ENCODE measurements at places on chromosomes 16 and 17.

- no peak for DNase-seq
Measured at GRCh38 chr16:86088816-86089215, 189.9 kb downstream of the IRF8 start.

- DNase-seq = no peak
Measured at GRCh38 chr17:39738568-39738901, 797 bp downstream of the GRB7 start.

GRCh38 chr16:71732587-71732986 lies 8.1 kb upstream of the PHLPP2 start:
- DNase-seq = no peak

DNA sequence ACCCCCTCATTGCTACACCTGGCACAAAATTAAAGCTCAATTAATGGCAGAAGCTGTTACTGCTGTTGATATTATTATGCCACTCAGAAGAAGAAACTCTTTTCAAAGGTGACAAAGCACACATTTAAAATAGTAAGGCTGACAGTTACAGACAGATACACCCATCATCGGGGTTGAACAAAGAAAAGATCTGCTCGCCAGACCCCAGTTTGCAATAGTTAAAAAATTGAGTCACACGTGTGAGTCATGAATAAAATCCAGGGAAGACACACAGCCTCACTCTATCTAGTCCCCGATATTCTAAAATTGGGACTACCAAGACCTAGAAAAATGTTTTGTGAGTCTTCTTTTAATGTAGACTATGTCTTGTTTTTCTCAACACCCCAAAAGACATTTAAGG lies 330.0 kb upstream of the SOX9 start:
- DNase-seq = no peak

DNA sequence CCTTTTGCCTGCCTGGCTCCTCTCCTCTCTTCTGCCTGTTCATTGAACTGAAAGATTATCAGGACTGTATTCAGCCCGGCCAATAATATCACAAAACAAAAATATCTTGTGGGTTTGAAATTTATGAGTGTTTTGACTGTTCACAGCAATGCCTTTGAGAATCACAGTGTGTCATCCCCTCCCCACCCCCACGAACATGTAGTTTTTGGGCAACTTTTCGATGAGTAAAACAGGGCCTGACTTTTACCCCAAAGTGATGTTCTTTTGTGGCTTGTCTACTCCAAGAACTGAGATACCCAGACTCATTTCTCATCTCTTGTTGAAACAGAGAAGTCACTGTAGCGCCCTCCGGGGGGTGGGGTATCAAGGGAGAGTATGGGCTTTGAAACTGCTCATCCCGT lies 675.7 kb downstream of the WWOX start:
- no peak for DNase-seq

GRCh38 chr17:75459590-75460267 lies 3.3 kb downstream of the TMEM94 start:
- no peak for DNase-seq

DNA sequence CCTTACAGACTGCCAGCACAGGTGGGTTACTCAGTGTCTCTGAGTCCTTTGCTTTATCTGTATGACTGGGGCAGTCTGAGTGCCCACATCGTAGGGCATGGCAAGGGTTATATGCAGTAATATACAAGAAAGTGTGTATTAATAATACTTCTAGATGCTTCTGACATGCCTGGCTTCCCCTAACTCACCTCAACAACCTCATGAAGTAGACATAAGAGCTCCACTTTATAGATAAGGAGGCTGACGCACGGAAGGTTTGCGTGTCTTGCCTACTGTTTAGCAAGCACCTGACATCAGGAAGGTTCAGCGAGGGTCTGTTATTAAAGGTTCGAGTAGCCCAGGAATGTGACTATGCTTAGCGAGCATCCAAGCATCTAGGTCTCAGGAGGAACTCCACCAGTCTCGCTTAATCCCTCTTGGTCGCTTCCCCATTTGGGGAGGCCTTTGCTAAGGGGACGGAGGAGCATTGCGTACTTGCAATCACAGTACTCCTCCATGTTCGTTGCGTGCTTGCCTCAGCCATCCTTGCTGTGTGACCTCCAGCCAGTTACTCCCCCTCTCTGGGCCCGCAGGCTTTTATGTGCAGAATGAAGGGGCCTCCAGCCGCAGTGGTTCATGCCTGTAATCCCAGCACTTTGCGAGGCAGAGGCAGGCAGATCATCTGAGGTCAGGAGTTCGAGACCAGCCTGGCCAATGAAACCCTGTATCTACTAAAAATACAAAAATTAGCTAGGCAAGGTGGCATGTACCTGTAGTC lies 1.6 kb downstream of the KCNG4 start:
- no peak for DNase-seq

GRCh38 chr16:54796211-54796610 lies 134.5 kb upstream of the IRX5 start:
- no peak for DNase-seq

GRCh38 chr17:38582069-38582468 lies 23.7 kb downstream of the SRCIN1 start:
- no peak for DNase-seq

- DNase-seq = no peak
Measured at GRCh38 chr17:40345161-40345993, 19.2 kb downstream of the GJD3 start.

DNA sequence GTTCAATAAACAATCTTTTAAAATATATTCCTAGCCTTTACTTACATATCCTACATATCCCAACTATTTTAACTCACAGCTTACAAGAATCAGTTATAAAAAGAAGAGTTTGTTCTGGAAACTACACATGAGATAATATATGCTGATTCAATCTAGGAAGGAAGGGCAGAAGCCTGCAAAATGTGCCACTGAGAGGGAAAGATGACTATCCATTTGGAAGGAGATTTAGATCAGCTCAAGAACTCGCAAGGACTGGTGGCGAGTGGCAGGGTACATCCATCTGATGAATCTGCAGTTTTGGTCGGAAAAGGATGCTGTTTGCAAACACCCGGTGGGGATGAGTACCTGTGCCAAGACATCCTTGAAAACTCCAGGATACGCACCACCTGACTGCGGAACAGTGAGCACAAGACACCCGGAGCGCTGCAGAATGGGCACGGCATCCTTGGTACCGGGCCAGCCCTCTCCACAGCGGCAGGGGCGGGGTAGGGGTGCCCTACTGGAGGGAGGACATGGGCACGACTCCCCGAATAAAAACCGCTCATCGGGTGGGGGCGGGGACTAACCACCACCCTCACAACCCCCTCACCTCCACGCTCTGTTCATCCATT lies 723 bp downstream of the TRIM37 start:
- no peak for DNase-seq

DNA sequence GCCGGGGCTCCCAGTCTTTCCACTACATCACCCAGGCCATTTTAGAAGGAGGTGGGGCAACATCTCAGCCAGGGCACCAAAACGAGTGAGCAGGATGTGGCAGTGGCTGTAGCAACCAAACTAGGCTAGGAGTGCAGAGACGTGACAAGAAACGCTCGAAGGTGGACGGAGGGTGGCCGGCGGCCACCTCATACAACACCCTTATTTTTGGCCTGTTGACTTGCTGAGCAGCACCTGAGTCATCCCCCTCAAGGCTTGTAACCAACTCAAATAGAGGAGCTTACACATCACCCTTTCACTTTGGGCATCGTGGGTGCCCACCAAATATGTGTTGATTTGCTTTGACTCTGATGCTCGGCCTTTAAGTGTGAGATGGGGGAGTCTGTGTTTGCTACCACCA lies 23.7 kb upstream of the SOX9 start:
- no peak for DNase-seq

GRCh38 chr17:77274096-77274845 lies 133.5 kb downstream of the SEC14L1 start:
- DNase-seq = no peak

- DNase-seq = no peak
Measured at GRCh38 chr17:71849783-71850768, 270.7 kb upstream of the SOX9 start.

DNA sequence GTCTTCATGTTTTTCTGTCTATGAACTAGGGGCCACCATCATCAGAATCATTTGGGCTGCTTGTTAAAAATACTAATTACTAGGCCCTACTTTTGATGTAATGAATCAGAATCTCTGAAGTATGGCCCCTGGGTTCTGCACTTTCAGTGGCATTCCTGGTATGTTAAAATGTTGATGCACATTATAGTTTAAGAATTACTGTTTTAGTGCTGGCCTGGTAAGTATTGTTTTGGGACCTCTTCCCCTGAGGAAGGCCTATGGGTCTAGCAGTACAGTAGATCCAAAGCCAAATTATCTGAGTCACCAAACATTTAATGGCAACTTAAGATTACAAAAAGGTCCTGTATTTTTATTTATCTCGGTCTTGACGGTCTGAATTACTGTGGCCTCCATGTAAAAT lies 58.8 kb downstream of the AP2B1 start:
- no peak for DNase-seq

DNA sequence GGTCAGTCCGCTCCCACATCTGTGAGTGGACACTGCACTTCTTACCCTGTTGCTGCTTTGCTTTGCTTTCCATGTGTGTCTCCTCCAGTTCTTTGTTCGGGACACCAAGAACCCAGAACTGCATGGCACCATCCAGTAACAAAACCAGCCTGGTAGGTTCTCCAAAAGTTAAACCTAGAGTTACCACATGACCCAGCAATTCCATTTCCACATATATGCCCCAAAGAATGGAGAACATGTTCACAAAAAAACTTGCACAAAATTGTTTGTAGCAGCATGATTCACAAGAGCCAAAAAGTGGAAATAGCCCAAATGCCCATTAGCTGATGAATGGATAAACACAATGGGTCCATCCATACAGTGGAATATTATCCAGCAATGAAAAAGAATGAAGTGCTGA lies 10.3 kb upstream of the CCL22 start:
- no peak for DNase-seq

DNA sequence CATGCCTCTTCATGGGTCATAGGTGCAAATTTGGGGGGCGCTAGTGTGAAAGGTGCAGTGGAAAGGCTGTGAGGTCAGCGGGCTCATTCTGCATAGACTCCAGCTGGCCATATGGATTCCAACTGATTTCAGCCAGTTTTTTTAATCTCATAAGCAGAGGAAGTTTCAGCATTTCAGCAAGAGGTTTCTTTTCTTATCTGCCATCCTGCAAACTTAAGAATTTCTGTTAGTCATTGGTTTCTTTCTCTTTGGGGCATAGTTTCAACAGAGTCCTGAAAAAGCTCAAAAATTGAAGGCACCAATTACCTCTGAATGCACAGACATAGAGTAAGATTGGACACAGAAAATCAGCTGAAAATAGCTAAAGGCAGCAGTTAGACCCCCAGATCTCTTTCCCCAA lies 16.2 kb upstream of the ALOX15 start:
- DNase-seq = no peak

DNA sequence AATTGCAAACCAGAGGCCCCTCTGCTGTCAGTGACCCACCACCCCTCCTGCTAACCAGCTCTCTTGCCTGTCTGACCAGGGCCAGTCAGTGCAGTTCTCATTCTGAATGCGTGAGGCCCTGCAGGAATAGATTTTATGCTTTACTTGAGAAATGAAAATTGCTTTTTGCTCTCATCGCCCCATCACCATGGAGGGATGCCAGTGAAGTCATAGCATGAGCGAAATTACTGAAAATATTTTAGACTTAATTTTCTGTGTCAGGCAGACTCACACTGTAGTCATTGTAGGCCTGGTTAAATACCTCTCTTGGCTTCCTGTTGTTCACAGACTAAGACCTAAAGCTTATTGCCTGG lies 490.5 kb upstream of the CDH5 start:
- no peak for DNase-seq

- no peak for DNase-seq
Measured at GRCh38 chr17:34486761-34487160, 92.6 kb upstream of the TMEM132E start.

DNA sequence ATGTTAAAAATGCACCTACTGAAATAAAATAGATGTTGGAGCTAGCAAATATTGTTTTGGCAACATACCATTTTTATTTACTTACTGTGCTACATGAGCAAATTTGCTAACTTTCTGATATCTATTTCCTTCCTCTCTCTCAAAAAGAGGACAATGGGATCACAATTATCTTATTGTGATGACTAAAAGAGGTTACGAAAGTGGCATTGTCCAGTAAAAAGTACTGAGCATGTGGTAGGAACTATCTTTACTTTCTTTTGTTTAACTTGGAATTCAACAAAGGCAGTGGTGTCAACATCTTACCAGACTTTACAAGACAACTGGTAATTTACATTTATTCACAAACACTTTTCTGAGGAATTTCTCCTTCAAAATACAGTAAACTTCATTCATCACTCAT lies 1542.6 kb upstream of the CDH8 start:
- no peak for DNase-seq

GRCh38 chr16:23521037-23521743 lies 10.9 kb upstream of the GGA2 start:
- DNase-seq = no peak

GRCh38 chr17:63425483-63425882 lies 20.6 kb downstream of the CYB561 start:
- no peak for DNase-seq

GRCh38 chr17:60248618-60249289 lies 99.0 kb downstream of the CA4 start:
- DNase-seq = no peak

- DNase-seq = no peak
Measured at GRCh38 chr17:59828478-59828760, 64.3 kb downstream of the TUBD1 start.

DNA sequence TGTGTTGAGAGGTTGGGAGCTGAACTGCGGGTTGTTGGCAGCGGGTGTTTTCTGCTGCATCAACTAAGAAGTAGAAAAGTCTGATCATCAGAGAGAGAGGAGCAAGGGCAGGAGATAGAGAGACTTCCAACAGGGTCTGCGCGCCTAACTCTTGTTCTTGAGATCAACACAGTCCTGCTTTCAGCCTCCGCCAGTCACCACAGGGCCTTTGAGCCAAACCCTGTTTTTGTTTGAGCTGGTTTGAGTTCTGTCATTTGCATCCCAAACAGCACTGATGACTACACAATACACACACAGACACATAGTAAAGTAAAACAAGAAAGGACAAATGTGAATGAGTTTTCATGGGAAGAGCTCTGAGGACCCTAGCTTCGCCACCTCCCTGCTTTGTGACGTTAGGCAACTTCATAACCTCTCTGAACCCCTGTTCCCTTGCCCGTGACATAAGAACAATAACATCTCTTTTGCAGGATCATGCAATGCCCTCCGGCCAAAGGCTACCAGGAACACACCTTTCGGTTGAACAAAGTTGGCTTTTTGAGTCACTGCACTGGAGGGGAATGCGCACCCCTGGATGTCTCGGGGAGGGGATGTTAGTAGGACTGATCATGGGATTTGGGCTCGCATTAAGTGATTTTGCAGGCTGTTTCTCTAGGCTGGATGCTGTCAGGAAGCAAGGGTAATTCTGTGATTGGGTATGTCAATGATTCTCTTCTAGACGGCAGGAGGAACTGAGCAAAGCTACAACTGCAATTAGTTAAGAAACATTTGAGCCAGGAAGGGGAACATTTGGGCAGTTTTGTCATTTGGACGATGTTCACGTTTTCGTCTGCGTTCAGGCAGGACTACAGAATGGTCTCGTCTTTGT lies 92.3 kb downstream of the C16orf78 start:
- no peak for DNase-seq

DNA sequence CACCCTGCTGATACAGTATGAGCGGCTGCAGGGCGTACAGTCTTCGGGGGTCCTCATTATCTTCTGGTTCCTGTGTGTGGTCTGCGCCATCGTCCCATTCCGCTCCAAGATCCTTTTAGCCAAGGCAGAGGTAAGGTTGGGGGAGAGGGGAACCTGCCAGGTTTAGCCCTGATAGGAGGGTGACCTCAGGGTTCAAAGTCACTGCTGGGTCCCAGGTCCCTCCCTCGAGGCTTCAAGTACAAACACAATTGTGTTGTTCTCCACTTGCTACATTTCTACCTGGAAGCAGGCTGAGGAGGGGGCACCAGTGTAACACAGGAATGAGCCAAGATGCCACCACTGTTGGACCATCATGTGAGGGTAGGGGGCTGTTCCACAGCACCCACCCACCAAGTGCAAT lies 22.4 kb downstream of the ABCC3 start:
- DNase-seq = no peak
